ENCODE measurements at places on chromosomes 16 and 17.
A peak's percentile ranks its signal among the peaks of the same experiment; 100 is the strongest.

GRCh38 chr16:56986361-56986760, 3.0 kb upstream of the NLRC5 start:
- H3K27ac ChIP-seq: no peak overlapping the region
- H3K36me3 ChIP-seq: peaks cover 11% of the 10 kb centered on the region
- DNase-seq: no peak
- H3K4me1 ChIP-seq: peaks cover 64% of the 10 kb centered on the region
- no peak overlapping the region for H3K4me3 ChIP-seq

DNA sequence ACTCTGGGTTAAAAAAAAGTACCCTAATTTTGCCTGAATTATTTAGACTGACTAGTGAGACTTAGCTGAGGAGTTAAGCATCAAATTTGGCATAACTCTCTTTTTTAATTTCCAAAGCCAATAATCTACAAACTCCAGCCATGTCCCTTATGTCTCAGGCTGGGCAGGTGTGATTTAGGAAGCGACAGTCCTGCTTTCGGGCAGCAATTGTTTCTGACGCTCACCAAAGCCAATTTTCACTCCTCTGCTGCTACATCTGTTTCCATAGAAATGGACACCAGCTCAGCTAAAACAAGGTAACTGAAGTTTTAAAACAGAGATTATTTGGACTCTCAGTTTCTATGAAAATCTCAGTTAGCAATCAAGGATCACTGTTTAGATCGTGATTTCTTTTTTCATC, 338.7 kb downstream of the ABCC12 start:
- H3K4me1 ChIP-seq: no peaks in the 10 kb centered on the region
- no peaks in the 10 kb centered on the region for H3K36me3 ChIP-seq
- no peak overlapping the region for H3K27ac ChIP-seq
- no peaks in the 10 kb centered on the region for H3K27me3 ChIP-seq
- no peak for DNase-seq

GRCh38 chr16:78936060-78936459, 664.5 kb downstream of the MAF start:
- no peaks in the 10 kb centered on the region for H3K36me3 ChIP-seq
- H3K4me3 ChIP-seq: no peak overlapping the region
- H3K27ac ChIP-seq: no peak overlapping the region

DNA sequence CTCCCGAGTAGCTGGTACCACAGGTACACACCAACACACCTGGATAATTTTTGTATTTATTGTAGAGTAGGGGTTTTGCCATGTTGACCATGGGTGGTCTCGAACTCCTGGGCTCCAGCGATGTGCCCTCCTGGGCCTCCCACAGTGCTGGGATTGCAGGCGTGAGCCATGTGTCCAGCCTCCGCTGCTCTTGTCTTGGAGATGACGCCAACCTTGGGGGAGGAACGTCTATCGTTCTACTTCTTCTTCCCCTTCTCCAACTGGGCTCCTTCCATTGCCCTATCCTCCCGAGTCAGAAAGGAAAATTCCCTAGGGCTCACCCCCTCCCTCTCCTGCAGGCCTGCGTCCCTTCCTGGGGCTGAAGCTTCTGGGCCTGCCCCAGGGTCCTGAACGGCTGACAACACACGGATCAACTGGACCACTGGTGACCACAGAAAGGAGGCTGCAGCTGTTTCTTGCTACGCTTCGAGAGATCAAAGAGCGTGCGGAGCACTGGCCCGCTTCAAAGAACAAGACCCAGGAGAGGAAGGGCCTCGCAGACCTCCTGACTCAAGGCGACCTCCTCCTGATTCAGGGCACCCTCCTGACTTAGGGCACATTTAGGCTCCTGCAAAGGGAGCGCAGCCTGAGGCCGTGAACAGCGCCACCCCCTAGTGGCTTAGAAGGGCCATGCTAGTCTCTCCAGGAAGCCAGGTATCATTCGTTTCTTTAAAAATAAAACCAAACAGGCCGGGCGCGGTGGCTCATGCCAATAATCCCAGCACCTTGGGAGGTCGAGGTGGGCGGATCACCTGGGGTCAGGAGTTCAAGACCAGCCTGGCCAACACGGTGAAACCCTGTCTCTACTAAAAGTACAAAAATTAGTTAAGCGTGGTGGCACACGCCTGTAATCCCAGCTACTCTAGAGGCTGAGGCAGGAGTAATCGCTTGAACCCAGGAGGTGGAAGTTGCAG, 48.5 kb upstream of the HELZ start:
- H3K4me3 ChIP-seq: no peak overlapping the region
- no peaks in the 10 kb centered on the region for H3K27me3 ChIP-seq
- H3K4me1 ChIP-seq: no peaks in the 10 kb centered on the region
- DNase-seq: peak; percentile 44

DNA sequence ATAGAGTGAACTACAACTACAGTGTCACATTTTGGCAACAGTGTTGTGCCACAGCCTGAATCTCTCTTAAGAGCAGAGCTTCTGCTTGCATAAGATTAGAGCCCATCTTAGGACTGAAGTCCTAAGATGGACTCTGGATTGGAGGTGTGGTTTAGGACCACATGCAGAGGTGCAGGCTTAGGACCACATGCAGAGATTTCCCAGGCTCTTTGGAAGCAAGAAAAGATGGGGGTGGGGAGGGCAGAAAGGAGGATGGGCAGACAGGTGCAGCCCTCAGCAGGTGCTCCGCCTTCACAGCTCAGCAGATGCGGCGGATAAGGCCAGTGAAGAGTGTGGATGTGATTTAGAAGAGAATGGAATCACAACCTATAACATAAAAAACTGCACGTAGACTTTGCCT, 128.7 kb downstream of the TANGO6 start:
- no peaks in the 10 kb centered on the region for H3K4me1 ChIP-seq
- H3K27me3 ChIP-seq: no peaks in the 10 kb centered on the region
- DNase-seq: no peak
- H3K27ac ChIP-seq: no peak overlapping the region
- no peak overlapping the region for H3K4me3 ChIP-seq

DNA sequence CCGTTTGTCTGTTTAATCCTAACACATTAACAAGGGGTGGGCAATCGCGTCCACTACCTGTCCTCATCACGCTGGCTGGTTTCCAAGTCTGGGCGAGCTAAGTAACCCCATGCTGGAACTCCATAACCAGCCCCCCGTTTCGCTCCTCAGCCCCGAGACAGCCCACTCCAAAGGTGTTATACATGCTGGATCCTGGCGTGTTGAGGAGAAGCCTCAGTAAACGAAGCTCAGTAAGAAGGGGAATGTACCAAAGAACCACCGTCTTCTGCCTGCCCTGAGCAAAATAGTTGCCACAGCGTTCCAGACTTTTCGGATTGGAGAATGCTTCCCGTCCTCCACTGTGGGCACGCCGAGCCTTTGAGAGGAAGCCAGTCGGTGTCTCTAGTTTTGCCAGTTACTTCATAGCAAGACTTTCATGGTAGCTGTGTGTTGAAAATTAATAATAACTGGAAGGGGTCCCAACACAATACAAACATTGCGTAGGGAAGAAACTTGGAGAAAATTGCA, 16.1 kb upstream of the C17orf78 start:
- peak overlapping the region; percentile 78 for H3K27ac ChIP-seq
- no peaks in the 10 kb centered on the region for H3K27me3 ChIP-seq
- H3K4me1 ChIP-seq: peaks cover 13% of the 10 kb centered on the region
- no peaks in the 10 kb centered on the region for H3K36me3 ChIP-seq

DNA sequence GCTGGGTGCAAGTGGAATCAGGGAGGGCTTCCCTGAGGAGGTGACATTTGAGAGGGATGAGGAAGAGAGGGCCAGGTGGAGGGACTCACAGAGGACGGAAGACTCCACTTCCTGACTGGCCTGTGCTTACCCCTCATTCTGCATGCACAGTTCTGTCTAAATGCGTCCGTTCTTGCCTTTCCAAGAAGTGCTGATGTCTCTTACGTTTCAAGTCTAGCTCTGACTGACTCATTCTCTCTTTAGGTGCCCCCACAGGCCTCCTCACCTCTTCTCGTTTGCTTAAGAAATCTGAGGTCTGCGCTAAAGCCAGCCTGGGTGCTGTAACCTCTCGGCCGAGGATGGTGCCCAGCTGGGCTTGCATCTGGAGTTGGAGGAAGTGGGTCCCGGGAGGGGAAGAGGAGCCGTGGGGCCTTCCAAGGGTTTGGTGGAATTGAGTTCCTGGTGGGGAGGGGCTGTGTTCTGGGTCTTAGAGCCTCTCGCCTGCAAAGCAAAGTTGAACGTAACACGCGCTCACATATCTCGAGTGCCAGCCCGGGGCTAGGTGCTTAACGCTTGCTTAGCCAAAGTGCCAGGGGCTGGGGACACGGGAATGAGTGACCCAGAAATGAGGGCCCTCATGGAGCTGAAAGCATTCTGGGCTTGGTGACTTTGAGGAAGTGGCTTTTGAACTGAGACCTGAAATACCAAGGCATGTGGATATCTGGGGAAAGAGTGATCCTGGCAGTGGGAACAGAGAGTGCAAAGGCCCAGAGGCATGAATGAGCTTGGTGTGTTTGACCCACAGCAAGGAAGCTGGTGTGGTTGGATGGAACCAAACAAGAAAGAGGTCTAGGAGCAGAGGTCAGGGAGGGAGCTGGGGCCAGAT, 4.8 kb downstream of the IL4R start:
- H3K27ac ChIP-seq: no peak overlapping the region
- H3K27me3 ChIP-seq: no peaks in the 10 kb centered on the region
- H3K4me3 ChIP-seq: peak overlapping the region; percentile 90
- peaks cover 87% of the 10 kb centered on the region for H3K4me1 ChIP-seq

GRCh38 chr16:81720973-81721906, 57.9 kb upstream of the PLCG2 start:
- H3K4me3 ChIP-seq: no peak overlapping the region
- H3K27me3 ChIP-seq: no peaks in the 10 kb centered on the region
- H3K36me3 ChIP-seq: no peaks in the 10 kb centered on the region
- DNase-seq: no peak

DNA sequence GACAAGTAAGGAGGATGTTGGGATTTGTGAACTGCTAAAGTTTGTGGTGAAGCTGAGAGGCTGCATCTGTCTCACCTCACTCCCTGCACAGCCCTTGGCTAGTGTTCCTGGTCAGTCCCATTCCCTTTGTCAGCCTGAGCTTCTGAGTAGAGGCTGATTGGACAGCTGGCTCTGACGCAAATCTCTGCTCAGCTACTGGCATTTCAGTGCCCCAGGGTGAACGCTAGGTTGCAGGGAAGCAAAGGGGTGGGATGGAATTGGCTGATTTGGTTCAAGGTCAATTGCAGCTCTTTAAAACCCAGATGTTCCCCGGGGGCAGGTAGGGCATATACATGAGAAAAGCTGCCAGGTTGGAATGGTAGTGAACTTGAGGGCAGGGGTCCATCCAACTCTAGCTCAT, 23.1 kb upstream of the CNOT1 start:
- DNase-seq: no peak
- H3K4me1 ChIP-seq: no peaks in the 10 kb centered on the region
- no peaks in the 10 kb centered on the region for H3K27me3 ChIP-seq
- H3K4me3 ChIP-seq: no peak overlapping the region
- no peaks in the 10 kb centered on the region for H3K36me3 ChIP-seq
